Activated T-cell treated with anti-CD3 and anti-CD28 coated beads, Interleukin-2, amount 50 U/mL, for 1 hour (primary cell): ENCODE measurements at places on chromosomes 12 and 14.

DNA sequence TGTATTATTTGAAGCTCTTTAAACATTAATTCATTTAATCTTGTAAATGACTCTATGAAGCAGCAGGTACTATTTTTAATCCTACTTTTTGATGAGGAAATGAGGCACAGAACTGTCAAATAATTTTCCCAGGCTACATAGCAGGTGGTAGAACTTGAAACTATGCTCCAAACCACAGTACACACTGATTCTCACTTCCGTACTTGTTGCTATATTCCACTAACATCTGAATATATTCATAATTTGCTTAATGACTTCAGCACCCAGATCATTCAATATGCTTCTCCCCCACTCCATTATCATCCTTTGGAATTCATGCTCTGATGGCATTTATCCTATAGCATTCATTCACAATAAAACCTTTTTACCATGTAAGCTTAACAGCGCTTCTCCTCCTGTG, 4.9 kb downstream of the ERGIC2 start:
- DNase-seq, result no peak

- DNase-seq, result peak; percentile 26
Observed at GRCh38 chr12:3313675-3314663, 177.0 kb upstream of the PRMT8 start.

GRCh38 chr12:47832263-47832933, 12.7 kb upstream of the HDAC7 start:
- DNase-seq, result no peak

GRCh38 chr12:56601503-56601902, 28.6 kb downstream of the BAZ2A start:
- DNase-seq, result peak; percentile 31

DNA sequence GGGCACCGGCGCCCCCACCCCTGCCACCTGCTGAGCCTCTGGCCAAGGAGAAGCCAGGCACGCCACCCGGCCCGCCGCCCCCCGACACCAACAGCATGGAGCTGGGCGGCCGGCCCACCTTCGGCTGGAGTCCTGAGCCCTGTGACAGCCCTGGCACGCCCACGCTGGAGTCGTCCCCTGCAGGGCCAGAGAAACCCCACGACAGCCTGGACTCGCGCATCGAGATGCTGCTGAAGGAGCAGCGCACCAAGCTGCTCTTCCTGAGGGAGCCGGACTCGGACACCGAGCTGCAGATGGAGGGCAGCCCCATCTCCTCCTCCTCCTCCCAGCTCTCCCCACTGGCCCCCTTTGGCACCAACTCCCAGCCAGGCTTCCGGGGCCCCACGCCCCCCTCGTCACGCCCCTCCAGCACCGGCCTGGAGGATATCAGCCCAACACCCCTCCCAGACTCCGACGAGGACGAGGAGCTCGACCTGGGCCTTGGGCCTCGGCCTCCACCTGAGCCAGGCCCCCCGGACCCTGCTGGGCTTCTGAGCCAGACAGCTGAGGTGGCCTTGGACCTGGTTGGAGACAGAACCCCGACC, 6.5 kb downstream of the SETD1B start:
- peak; percentile 19 for DNase-seq

- no peak for DNase-seq
Observed at GRCh38 chr12:57148469-57149244, 1.2 kb upstream of the LRP1-AS start.

GRCh38 chr12:4506870-4507269, 31.8 kb upstream of the RAD51AP1 start:
- no peak for DNase-seq

GRCh38 chr14:51333901-51334521, 94.0 kb downstream of the TMX1 start:
- no peak for DNase-seq

- no peak for DNase-seq
Observed at GRCh38 chr14:31920989-31921650, 156.0 kb upstream of the ARHGAP5 start.

DNA sequence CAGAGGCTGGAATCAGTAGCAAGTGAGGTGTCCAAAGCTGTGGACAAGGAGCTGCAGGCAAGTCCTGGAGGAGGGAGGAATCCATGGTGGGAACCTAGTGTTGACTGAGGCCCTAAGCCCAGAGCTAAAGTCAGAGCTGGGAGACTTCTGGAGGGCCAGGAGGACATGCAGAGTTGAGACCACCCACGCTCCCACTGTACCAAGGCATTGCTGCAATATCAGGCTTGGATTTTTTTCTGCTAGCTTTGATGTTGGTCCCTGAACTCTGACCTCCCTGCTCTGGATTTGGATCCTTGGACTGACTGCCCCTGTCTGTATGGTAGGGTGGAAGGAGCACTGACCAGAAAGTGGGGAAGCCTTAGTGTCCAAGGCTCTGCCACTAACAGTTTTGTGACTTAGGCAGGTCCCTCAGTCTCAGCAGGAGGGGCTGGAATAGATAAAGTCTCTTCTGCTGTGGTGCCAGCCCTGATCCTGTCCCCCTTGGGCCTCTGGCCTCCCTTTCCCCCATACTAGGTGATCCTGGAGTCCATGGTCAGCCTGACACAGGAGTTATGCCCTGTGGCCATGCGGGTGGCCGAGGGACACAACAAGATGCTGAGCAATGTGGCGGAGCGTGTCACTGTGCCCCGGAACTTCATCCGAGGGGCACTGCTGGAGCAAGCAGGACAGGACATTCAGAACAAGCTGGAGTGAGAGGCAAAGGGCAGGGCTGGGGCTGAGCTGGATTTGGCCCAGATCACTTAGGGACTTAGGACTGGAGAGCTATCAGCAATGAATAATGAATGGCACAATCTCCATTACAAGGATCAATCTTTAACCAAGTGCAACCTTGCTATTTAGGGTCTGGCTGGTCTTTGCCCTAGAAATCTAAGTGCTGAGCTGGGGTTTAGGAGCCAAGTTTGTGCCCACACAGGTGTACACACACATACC, 9.4 kb downstream of the CARMIL3 start:
- DNase-seq, result no peak

GRCh38 chr12:56271031-56271430, 4.3 kb downstream of the COQ10A start:
- no peak for DNase-seq

DNA sequence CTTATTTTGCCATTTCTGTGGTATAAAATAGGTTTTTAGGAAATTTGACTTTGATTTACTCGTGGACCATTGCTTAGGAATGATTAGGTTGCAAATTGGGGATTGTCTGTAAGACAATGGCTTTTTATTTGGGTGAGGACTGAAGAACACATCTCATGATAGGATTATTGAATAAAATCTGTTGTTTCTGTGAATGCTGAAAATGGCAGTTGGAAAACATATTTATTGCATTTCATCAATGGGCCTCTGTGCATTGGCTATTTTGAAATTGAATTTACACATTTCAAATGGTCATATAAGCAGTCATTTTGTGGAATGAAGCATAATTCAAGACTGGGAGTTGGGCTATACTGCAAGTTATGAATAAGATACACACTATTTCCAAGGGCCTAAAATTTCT, 46.0 kb downstream of the FGD4 start:
- DNase-seq, result no peak

- DNase-seq, result no peak
Observed at GRCh38 chr14:32564596-32564995, 235.5 kb downstream of the AKAP6 start.

DNA sequence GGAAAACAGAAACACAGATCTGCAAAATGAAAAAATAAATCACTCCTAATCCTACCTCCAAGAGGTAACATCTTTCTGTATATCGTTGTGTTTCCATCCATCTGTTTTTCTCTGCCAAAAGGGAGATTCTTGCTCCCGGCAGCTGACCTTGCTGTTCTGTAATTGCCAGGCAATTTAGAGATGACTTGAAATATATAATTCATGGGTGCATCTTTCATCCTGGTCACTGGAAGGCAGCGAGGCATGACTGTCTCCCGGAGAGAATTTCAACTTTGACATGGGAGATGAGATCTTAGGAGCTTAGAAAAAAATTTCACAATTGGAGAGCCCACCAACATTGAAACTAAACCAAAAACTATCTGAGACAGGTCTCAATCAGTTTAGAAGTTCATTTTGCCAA, 53.0 kb downstream of the WSCD2 start:
- no peak for DNase-seq

DNA sequence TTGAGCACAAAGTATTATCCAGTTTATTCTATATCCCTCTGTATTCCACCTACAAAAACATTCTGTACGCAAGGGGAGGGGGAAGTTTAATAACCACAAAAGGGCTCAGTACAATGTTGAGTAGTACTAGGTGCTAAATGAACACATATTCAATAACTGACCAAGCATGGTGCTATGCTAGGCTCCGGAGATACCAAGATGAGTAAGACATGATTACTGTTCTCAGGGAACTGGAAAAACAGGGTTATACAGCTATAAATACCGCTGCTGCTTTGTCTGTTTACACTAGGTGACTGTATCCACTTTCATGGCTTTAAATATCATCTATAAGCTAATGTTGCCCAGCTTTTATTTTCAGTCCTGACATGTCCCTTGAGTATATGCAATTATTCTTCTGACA, 135.8 kb downstream of the INSM2 start:
- no peak for DNase-seq

DNA sequence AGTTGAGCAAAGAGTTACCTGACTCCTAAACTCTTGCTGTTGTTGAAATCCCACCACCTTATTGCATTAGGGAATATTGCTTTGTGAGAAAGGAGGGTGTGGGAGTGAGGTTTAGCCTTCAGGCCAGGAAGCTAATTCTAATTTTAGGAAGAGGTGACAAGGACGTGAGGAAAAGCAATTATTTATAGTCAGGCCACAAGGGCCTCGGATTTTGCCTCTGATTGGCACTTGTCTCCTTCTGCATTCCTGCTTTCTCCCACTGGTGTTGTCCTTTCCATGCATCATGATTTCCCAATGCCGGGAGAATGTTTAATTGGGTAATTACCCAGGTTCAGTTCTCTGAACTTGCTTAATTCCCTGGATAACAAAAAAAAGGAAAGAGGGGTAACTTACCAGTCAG, 37.9 kb upstream of the SLC38A2 start:
- DNase-seq, result no peak

DNA sequence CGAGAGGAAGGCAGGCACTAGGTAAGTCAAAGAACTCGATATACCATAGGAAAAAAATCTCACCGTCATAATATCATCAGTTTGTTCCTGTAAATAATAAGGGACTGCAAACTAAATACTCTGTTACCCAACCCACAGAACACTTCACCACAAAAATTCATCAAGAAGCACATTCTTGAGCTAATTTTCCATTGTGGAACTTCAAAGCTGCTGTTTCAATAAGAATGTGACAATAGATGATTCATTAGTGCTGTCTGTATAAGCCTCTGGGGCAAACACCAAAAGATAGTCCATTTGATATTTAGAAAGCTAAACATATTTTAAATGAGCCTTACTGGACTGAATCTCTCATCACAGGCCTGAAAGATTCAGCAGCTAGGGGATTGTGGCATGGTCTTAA, 219.4 kb downstream of the KSR2 start:
- no peak for DNase-seq

DNA sequence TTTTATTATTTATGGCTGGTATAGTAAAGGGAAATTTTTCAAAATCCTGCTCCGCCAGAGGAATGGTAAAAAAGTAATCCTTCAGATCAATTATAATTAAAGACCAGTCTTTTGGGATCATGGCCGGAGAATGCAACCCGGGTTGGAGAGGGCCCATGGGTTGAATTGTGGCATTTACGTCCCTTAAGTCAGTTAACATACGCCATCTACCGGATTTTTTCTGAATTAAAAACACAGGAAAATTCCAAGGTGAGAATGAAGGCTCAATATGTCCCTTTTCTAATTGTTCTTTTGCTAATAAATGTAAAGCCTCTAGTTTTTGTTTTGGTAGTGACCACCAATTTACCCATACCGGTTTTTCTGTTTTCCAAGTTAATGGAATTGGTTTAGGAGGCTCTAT, 602.8 kb downstream of the ALG10 start:
- no peak for DNase-seq

GRCh38 chr12:30926243-30927221, at the start of gene TSPAN11:
TSPAN11 (plus strand) TSS chr12:30926748; CDS start chr12:30953992, 27,244 bp downstream.
- DNase-seq, result no peak

DNA sequence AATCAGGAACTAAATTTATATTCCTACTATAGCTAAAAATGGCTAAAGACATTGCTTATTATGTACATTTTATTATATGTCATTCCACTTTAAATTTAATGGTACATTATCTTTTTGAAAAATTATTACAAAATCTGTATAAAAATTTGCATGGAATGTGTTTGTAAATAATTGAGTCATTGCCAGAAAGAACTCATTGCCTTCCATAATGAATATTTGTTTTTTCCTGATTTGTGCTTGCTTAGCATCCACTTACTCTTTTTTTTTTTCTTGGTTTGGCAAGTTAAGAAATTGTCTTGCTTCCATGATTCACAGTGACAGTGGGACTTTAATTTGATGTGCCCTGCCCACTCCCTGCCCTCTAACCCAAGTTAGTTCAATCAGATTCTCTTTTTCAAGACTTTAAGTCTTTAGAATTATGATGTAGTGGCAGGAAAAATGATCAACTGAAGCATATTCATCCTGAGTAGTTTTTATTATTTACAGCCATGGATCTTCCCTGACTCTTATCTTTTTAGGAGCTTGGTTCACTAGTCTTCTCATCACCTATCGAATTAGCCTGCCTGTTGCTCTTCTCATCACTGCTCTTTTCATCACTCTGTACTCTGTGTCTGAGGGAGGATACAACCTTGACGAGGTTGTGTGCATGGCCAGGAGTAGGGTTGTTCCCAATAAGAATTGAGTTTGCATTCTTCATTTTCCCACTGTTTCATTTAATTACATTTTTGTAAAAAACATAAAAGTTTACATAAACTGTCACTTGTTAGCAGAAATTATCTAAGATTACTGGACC, 442.0 kb downstream of the BTG1 start:
- no peak for DNase-seq

GRCh38 chr12:34384693-34385092, 362.4 kb downstream of the ALG10 start:
- DNase-seq, result no peak

DNA sequence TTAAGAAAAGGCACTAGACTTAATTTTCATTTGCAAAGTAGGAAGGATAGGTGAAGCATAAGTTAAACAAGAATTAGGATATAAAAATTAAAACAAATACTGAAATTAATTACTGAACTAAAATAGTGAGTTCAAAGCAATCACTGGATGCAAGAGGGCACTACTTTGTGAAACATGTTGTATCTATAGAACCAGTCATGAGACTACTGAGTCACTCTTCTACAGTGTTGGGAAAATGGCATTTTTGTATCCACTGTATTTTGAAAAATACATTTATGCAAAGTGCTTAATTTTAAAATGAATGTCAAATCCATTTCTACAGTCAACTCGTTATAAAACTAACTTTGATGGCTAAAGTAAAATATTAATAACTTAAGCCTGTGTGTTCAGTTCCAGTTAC, 47.9 kb downstream of the SEL1L start:
- DNase-seq, result no peak

- DNase-seq, result no peak
Observed at GRCh38 chr12:24297516-24297915, 348.0 kb upstream of the SOX5 start.
